Upper lobe of right lung (tissue), 1 donor: ENCODE measurements at places on chromosomes 1 and 21. TPM values are rescaled to one million over a fixed set of nuclear protein-coding genes. Genes with fewer than 3 reads are reported as not detected.

- no peak for DNase-seq
Measured at GRCh38 chr1:186977266-186977957, 148.7 kb downstream of the PLA2G4A start.

DNA sequence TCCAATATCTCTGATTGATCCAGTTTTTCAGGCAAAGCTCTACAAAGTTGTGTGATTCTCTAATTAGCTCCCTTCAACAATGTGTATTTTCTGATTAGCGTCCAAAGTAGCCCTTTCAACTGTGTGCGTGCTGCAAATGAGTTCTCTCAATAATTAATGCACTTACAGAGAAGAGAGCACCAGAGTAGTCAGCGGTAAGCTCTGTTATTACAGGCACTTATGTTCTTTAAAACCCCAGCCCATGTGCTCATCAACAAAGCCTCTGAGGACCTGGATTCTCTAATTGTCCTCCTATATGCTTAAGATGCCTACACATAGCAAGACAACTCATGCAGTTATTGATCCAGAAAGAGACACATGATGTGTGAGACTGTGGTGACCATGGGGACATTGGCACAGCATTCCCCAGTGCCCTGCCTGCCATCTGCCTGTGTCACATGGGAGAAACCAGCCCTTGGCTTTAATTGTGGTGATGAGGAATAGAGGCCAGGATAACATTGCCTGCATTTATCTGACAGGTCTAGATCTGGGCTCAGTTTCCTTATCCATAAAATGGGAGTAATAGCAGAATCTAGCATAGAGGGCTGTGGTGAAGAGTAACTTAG, 151.7 kb downstream of the PCP4 start:
- no peak for DNase-seq

DNA sequence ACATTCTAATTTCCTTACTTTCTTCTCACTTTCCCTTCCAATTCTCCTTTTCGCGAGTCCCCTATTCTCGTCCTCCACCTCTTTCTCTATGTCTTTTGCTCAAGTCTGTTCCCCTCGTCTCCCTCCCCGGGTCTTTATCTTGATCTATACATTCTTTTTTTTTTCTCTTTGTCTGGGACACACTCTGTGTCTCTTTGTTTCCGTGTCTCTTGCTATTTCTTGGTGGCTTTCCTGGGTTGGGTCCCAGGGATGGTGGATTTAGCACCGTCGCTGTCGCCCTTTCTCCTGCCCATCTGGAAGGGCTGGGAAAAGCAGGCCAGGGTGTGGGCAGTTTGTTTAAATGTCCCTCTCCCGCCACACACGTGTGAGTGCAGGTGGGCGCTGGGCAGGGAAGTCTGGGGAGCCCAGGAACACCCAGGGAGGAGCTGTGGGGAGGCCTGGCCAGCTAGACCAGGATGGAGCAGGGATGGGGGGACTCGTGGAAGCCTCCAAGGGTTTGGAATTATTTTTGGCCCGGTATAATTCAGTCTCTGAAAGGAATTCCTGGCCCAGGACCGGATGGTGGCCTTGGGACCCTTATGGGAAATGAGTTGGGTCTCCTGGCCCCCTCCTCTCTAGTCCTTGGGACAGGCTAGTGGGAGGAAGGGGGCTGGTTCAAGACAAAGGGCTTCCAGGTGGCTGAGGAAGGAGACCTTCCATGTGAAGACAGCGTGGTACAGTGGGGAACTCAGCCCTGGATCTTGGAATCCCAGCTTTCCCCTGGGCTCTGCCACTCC, 9.5 kb upstream of the ID3 start:
- DNase-seq: no peak

DNA sequence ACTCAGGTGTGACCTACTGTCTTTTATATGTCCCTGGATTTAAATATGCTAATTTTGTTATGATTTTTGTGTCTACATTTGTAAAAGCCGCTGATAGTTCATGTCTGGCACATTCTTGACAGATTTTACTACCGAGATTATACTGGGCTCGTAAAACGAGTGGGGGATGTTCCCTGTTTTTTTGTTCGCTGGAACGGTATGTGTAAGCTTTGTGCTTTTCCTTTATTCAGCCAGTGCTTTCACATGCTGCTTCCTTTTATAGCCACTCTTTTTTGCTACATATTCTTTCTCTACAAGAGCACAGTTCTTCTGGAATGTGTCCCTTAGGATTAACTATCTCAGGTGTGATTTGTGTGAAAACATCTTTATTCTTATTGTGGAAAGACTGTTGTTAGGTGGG, 46.6 kb downstream of the ADARB1 start:
- no peak for DNase-seq

- DNase-seq: no peak
Measured at GRCh38 chr1:23098463-23099170, 70.0 kb downstream of the LUZP1 start.

GRCh38 chr1:162366671-162367070, 10.0 kb downstream of the SPATA46 start:
- no peak for DNase-seq

GRCh38 chr1:43376723-43377235, 9.0 kb upstream of the ELOVL1 start:
- no peak for DNase-seq

DNA sequence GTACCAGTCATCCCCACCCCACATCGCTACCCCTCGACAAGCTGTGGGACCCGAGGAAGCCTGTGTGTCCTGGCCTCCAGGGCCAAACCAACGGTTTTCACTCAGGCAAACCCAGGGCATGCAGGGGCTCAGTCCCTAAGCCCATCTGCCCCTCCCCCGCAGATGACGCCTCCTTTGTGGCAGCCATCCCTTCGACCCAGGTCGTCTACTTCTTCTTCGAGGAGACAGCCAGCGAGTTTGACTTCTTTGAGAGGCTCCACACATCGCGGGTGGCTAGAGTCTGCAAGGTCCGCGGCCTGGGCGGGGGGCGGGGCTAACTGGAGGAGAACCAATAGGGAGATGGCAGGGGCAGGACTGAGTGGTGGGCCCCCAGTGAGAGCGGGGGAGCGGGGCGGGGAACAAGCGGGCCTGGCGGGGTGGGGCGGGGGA, 7.4 kb downstream of the SEMA4A start:
- peak; percentile 80 for DNase-seq

HMCN1 gene
- 45.4 TPM for total RNA-seq

CTH gene
- 3.6 TPM for total RNA-seq

AXDND1 gene
- total RNA-seq: not detected

SHE gene
- 48.3 TPM for total RNA-seq
